T-cell (primary cell): ENCODE measurements at places on chromosomes 2 and 18. TPM values are rescaled to one million over a fixed set of nuclear protein-coding genes. Genes with fewer than 3 reads are reported as not detected.

GRCh38 chr2:126661702-126662500, 5.9 kb downstream of the GYPC start:
- peaks cover 92% of the 10 kb centered on the region for H3K4me1 ChIP-seq
- DNase-seq, result no peak
- peak overlapping the region; percentile 19 for H3K4me3 ChIP-seq

- DNase-seq, result no peak
- peaks cover 25% of the 10 kb centered on the region for H3K4me1 ChIP-seq
- H3K27me3 ChIP-seq, result no peaks in the 10 kb centered on the region
- H3K36me3 ChIP-seq, result no peaks in the 10 kb centered on the region
These were observed 1.5 kb downstream of the STRADB start for GRCh38 chr2:201452922-201453643.

- peaks cover 34% of the 10 kb centered on the region for H3K27me3 ChIP-seq
- DNase-seq, result no peak
- no peak overlapping the region for H3K4me3 ChIP-seq
- no peaks in the 10 kb centered on the region for H3K4me1 ChIP-seq
These were observed 31.0 kb downstream of the INHBB start for GRCh38 chr2:120376679-120377640.

GRCh38 chr18:79572848-79573451, 106.7 kb upstream of the CTDP1 start:
- no peak overlapping the region for H3K4me3 ChIP-seq
- H3K27me3 ChIP-seq, result peaks cover 25% of the 10 kb centered on the region
- peaks cover 32% of the 10 kb centered on the region for H3K4me1 ChIP-seq
- DNase-seq, result no peak
- H3K36me3 ChIP-seq, result no peaks in the 10 kb centered on the region
- no peak overlapping the region for H3K27ac ChIP-seq

DNA sequence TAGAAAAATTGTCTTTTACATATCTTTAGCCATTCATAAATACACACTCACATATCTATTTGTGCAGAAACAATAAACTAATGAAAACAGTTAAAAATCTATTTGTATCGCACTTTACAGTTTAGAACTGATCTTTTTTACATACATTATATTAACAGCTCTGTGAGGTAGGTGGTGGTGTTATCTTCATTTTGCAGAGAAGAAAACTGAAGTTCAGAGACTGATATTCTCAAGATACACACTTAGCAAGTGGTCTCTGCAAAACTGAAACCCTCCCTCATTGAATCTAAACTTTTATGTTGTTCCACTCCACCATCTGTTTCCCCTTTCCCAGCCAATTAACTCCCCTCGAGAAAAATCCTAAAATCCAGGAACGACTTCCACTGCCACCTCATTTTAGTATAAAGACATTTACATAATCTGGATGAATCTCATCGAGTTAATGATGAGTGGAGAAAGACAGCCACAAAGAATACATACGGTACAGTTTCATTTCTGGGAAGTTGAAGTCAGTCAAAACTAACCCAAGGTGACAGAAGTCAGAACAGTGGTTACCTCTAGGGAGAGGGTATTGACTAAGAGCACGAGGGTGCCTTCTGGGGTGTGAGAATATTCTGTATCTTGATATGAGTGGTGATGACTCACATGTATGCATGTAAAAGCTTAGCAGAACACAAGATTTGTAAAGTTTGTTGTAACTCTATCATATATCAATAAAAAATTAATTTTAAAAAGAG, 524.2 kb upstream of the TCF4 start:
- no peak for DNase-seq
- H3K4me1 ChIP-seq, result no peaks in the 10 kb centered on the region
- H3K36me3 ChIP-seq, result no peaks in the 10 kb centered on the region
- no peak overlapping the region for H3K4me3 ChIP-seq
- H3K27me3 ChIP-seq, result no peaks in the 10 kb centered on the region

- H3K4me3 ChIP-seq, result no peak overlapping the region
- no peak overlapping the region for H3K27ac ChIP-seq
- no peaks in the 10 kb centered on the region for H3K36me3 ChIP-seq
- no peaks in the 10 kb centered on the region for H3K27me3 ChIP-seq
- DNase-seq, result no peak
These were observed 379.0 kb upstream of the NETO1 start for GRCh38 chr18:73246763-73247162.

DNA sequence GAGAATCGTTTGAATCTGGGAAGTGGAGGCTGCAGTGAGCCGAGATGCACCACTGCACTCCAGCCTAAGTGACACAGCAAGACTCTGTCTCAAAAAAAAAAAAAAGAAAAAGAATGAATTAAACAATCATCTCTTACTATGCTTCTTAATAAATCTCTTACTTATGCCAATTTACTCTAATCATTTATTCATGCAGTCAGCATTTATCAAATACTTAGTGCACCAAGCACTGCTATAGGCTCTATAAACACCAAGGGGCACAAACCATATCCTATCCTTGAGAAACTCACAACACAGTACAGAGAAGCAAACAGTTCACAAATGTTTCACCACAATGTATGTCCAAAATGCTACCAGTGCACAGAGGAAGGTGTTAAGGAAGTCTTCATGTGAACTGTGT, 189.4 kb downstream of the PDE11A start:
- DNase-seq, result no peak
- no peak overlapping the region for H3K4me3 ChIP-seq
- H3K36me3 ChIP-seq, result no peaks in the 10 kb centered on the region
- H3K27ac ChIP-seq, result no peak overlapping the region
- H3K27me3 ChIP-seq, result no peaks in the 10 kb centered on the region
- H3K4me1 ChIP-seq, result no peaks in the 10 kb centered on the region

DNA sequence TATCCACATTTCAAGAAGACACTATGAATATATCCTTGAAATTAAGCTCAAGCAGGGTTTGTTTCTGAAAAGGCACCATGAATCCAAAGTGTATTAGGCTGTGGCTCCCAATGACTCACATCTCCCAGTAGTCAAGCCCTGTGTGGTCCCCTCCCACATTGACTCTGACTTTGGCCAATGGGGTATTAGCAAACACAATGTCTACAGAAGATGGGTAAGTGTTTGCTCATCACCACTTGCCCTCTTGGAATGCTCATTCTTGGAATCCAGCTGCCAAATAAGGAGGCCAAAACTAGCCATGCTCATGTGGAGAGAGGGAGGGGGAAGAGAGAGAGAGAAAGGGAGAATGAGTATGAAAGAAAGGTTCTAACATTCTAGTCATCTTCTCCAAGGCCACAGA, 490.0 kb downstream of the TXNL1 start:
- DNase-seq, result no peak
- H3K27ac ChIP-seq, result no peak overlapping the region
- H3K4me3 ChIP-seq, result no peak overlapping the region

DNA sequence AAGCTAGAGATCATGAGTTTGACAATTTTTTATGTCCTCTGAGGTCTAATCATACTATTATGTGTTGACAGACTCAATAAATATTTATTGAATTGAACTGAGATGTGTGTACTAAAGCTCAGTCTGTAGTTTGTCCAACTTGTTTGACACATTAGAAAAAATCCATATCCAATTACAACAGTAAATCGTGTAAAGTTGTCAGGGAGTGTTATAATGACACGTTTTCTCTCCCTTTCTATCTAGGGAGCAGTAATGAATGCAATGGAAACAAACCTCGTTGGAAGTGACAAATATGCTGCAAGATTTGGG, 28.4 kb downstream of the ITGA4 start:
- H3K27ac ChIP-seq, result no peak overlapping the region
- DNase-seq, result no peak
- no peak overlapping the region for H3K4me3 ChIP-seq
- H3K4me1 ChIP-seq, result no peaks in the 10 kb centered on the region
- no peaks in the 10 kb centered on the region for H3K27me3 ChIP-seq

- no peak overlapping the region for H3K4me3 ChIP-seq
- H3K36me3 ChIP-seq, result no peaks in the 10 kb centered on the region
- no peaks in the 10 kb centered on the region for H3K4me1 ChIP-seq
- H3K27me3 ChIP-seq, result no peaks in the 10 kb centered on the region
These were observed 604.3 kb upstream of the CDH7 start for GRCh38 chr18:65146482-65147021.

- DNase-seq, result peak; percentile 20
- H3K27me3 ChIP-seq, result no peaks in the 10 kb centered on the region
- H3K4me1 ChIP-seq, result peaks cover 19% of the 10 kb centered on the region
- no peak overlapping the region for H3K4me3 ChIP-seq
- H3K27ac ChIP-seq, result no peak overlapping the region
- no peaks in the 10 kb centered on the region for H3K36me3 ChIP-seq
These were observed 67.7 kb downstream of the EPAS1 start for GRCh38 chr2:46364797-46365457.

DNA sequence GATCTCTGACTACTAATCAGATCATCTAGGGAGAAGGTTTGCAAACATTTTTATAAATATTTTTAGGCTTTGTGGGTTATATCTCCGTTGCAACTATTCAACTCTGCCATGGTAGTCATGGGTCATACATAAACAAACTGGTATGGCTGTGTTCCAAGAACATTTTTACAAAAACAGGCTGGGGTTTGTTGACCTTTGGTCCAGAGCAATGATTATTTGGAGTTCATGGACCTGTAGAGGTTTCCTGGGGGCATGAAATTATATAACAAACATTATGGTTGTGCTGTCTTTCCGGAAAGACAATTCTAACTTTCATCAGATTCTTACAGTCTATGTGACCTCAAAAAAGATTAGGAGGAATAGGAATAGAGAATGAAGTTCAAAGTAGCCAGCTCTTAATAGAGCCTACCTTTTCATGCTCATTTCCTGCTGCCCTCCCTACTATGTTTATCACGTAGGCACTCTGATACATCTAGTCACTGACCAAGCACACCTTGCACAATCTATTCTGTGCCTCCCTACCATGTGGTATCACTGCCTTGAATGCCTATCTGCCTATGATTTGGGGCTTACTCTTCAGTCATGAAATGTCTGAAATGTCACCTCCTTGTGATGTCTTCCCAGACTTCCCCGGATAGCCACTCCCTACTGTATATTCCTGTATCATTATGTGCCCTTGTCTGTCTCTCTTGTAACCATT, 102.4 kb upstream of the SCN1A start:
- H3K27me3 ChIP-seq, result no peaks in the 10 kb centered on the region
- H3K27ac ChIP-seq, result no peak overlapping the region
- no peaks in the 10 kb centered on the region for H3K36me3 ChIP-seq

DNA sequence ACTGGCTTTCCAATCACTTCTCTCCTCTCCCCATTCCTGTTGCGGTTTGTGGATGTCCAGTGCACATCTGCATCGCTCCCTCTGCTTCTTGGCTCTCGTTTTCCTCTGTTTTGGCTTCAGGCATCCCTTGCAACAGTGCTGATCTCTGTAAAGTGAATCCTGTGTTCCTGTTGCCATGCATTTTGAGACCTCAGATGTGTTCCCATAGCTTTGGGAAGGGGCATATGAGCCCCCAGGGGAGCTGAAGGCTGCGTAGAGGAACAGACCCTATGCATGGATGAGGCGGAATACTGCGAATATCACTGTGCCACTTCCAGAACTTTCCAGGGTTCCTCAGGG, 168.4 kb upstream of the HAAO start:
- DNase-seq, result no peak
- peaks cover 22% of the 10 kb centered on the region for H3K4me1 ChIP-seq
- H3K27ac ChIP-seq, result no peak overlapping the region
- H3K4me3 ChIP-seq, result no peak overlapping the region

DNA sequence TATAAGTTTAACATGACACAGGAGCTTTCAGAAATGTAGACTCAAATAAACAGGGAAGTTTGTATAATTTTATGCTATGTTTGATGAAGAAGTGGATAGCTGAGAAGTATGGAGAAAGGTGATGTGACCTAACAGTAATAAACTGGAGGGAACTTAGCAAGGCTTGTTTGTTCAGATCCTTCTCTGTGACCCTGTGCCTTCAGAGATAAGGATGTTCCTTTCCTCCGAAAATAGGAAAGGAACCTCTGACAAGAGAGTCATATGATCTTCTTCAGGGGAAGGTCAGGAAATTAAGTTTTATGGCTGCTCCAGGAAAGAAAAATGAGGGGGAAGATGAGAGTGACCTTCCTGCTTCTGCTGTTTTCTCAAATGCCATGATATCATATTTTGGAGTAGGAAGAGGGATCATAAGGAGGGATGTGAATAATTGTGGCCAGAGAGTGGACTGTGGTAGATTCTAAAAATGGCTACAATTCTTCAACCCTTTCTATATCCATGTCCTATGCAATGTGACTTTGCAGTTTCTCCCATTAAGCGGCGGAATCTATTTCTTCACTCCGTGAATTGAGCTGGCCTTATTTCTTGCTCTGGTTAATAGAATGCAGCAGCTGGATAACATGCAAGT, 8.5 kb upstream of the C2orf69 start:
- no peak overlapping the region for H3K27ac ChIP-seq
- H3K36me3 ChIP-seq, result no peaks in the 10 kb centered on the region
- no peak overlapping the region for H3K4me3 ChIP-seq
- no peak for DNase-seq

- H3K27me3 ChIP-seq, result peaks cover 6% of the 10 kb centered on the region
- H3K4me1 ChIP-seq, result no peaks in the 10 kb centered on the region
- H3K27ac ChIP-seq, result no peak within 1 kb of the TSS
These were observed at the start of gene KCNF1 for GRCh38 chr2:10911291-10912075. KCNF1 (plus strand) TSS chr2:10911934; CDS start chr2:10912427, 493 bp downstream.

DNA sequence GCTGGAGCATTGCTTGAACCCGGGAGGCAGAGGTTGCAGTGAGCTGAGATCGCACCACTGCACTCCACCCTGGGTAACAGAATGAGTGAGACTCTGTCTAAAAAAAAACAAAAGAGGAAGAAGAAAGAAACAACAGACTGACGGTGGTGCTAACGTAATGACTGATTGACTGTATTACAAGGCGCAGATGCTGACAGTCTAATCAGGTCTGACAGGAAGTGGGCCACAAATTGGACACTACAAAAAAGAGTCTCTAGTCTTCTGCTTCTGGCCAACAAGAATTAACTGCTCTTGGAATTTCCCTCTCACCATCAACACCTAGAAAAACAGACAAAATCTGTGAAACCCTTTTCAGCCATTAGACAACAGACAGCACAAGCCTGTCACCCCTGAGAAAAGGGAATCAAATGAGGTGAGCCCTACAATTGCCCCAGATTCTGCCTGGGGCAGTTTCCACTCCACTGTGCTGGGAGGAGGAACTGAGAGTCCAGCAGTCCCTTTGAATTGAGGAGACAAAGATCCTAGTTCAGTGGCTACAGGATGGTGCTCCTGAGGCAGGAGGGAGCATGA, 43.3 kb downstream of the SNED1 start:
- no peak for DNase-seq
- H3K27ac ChIP-seq, result no peak overlapping the region
- H3K27me3 ChIP-seq, result peaks cover 26% of the 10 kb centered on the region
- peaks cover 36% of the 10 kb centered on the region for H3K4me1 ChIP-seq
- H3K4me3 ChIP-seq, result no peak overlapping the region

RAPH1 gene
- 4.4 TPM for total RNA-seq

SCYGR4 gene
- not detected for total RNA-seq

DYNAP gene
- not detected for total RNA-seq

SLC9A4 gene
- total RNA-seq, result 0.13 TPM
